ENCODE measurements at places on chromosomes 2 and 18. TPM values are rescaled to one million over a fixed set of nuclear protein-coding genes. Genes with fewer than 3 reads are reported as not detected.

DNA sequence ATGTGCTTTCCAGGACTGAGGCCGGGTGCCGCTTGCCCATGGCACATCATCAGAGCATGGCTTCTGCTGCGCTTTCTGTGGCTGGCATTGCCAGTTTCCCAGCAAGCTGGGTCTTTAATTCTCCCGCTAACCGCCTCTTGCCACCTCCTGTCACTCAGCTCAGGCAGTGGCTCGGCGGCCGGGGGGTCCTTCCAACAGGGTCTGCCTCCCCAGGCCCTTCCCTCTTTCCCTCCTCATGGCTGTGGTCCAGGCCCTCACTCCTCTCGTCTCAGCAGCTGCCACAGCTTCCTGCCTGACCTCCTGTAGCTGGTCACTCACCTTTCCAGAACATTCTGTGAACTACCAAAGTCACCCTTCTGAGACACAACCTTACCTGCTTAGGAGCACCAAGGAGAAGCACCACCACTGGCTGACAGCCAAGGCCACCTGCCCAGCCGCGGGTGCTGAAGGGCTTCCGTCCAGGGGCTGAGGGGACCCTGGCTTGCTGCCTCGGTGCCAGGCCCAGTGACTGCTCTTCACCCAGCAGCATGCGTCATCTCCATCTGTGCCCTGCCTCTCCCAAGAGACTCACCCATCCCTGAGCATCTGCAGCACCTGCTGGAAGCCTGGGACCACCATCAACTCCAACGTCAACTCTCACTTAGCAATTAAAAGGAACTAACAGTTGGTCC lies 22.6 kb downstream of the CHMP1B start:
- DNase-seq, result no peak

TEX44 gene
- not detected for total RNA-seq

DNA sequence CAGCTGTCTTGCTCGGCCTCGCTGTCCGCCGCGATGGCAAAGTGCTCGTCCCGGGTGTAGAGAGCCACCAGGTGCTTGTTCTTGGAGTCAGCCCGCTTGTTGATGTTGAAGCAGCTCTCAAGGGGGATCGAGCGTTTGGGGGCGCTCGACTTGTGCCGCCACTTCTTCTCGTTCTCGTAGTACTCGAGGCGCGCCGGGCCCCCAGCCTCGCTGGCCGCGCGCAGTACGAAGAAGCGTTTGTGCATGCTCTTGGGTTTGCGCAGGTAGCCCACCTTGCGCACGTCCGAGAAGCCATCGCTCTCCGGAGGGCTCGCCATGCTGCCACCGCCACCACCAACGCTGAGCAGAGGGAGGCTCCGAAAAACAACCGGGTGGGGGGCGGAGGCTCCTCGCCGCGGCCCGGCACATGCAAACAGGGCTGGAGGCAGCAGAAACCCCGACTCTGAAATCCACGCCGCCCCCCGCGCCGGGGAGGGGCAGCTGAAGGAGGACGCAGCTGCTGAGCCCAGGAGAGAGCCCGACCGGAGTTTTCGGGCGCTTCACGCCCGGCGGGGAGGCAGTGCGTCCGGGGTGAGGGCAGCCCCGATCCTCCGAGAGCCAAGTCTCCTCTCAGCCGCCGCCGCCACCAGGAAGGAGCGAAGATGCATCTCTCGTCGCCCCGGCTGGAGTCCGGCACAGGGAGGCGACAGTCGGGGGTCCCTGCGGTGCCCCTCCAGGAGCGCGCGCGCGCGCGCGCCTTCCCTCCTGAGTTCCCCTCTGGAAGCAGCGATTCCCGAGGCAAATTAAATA lies 1.0 kb downstream of the IRS1 start:
- peak; percentile 66 for DNase-seq

- DNase-seq, result no peak
Observed at GRCh38 chr18:2526329-2526728, 45.0 kb downstream of the METTL4 start.

DNA sequence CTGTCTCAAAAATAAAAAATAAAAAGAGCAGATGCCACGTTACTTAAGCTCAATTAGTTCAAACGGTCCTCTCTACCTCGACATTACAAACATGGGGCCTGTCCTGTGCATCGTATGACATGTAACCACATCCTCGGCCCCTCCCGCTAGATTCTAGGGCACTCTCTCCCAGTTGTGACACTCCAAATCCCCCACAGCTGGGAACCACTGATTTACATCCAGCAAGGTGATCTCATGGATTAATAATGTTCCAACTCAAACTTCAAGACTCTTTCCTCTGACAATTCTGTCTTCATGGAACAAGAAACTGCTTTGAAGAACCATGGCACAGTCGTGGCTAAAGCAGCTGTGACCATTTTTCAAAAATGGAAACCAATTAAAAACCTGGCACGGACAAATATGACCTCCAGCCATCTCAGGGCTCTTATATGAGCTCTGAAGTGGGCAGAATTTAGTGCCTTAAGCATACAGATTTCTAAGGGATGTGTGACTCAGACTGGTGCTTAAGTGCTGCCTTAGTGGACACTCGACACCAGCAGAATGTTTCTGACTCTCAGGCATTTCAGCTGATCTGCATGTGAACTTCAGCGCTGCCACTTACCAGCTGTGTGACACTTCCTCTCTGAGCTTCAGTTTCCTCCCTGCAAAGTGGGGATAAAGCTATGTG lies 31.7 kb upstream of the ASAP2 start:
- peak; percentile 94 for DNase-seq

- no peak for DNase-seq
Observed at GRCh38 chr2:20617081-20617575, 33.8 kb downstream of the HS1BP3 start.

- DNase-seq, result no peak
Observed at GRCh38 chr2:226891780-226892590, 56.1 kb downstream of the RHBDD1 start.

GRCh38 chr18:31619291-31619690 lies 27.6 kb downstream of the TTR start:
- peak; percentile 15 for DNase-seq

GRCh38 chr2:20611077-20611843 lies 39.6 kb downstream of the HS1BP3 start:
- peak; percentile 86 for DNase-seq

- no peak for DNase-seq
Observed at GRCh38 chr2:110838657-110839384, 106.4 kb downstream of the ACOXL start.

DNA sequence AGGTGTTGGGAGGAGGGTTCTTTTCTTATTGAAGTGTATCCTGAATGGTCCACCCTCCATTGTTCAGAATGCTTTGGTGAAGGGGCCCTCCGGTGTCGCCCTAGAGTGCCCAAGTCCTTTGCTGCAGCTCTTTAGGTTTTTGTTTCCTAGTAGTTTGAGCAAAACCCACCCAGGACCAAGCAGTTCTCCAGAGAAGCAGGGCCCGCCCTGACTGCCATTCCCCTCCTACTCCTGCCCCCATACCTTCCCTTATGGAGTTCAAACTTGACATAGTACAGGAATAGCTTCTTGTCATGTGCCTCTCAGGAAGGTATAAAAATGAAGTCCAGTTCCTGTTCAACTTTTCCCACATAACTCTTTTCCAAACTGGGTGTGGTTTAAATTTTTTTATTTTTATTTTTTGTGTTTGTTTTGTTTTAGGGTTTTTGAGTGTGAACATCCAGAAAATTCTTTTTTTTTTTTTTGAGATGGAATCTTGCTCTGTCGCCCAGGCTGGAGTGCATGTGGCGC lies 5.6 kb downstream of the MERTK start:
- no peak for DNase-seq

DNA sequence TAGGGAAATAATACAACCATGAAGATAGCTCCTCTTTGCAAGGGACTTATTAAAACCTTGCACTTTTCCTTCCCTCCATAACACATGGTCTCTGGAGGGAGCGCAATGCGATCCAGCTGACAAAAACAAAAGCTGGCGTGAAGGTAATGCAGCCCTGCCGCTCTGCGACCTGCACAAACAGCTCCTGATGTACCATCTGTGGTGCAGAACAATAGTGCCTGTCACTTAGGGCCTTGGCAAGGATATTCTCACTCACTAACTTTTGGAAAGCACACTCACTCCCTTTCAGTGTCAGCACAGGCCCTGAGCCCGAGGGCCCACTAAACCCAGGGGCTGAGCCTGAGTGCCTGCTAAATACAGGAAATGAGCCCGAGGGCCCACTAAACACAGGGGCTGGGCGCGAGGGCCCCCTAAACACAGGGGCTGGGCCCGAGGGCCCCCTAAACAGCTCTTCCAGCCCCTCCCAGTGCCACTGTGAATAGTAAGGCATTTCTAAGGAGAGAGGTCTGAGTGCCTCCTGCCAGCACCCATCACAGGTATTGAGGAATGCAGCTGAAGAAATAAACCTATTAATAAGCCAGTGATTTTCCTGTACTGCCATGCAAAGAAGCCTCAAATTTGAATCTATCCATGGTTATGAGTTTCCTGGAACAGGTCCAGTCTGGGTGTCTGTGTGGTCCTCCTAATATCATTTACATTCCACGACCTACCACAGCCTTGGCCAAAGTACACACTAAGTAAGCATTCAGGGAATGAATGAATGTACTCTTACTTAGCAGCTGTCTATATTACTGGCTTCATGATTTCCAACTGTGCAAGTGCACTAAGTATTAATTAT lies 9.3 kb downstream of the L3MBTL4 start:
- DNase-seq, result no peak

DNA sequence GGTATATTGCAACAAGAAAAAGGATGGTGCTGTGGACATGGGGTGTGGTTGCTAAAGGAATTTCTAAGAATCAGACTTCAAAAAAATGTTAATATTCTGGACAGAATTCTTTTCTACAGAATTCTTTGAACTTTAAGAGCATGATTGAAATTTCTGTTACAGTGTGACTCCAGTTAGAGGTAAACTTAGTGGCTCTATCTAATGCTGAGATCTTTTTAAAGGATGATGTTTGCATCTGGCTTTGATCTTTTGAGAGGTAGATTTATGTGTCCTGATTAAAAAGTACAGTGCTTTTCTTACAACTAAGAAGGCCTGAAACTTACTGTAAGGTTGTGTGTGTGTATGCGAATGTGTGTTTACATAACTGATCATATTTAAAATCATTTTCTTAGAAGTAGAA lies 25.4 kb downstream of the NCK2 start:
- DNase-seq, result no peak

GRCh38 chr2:204359076-204359475 lies 186.2 kb upstream of the PARD3B start:
- no peak for DNase-seq

DNA sequence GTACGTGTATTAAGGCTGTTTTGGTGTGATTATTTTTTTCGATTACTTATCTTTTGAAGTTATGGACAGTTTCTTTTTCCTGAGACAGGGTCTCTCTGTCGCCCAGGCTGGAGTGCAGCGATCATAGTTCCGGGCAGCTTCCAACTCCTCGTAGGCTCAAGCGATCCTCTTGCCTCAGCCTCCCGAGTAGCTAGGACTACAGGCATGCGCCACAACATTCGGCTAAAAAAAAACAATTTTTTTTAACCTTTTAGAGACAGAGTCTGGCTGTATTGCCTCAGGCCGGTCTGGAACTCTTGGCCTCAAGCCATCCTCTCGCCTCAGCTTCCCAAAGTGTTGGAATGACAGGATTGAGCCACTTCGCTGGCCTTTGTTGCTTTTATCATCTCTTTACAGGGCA lies 945 bp downstream of the HAT1 start:
- DNase-seq, result peak; percentile 45

TBR1 gene
- 0.13 TPM for total RNA-seq

- no peak for DNase-seq
Observed at GRCh38 chr2:28767337-28767736, 15.7 kb downstream of the PPP1CB start.

DNA sequence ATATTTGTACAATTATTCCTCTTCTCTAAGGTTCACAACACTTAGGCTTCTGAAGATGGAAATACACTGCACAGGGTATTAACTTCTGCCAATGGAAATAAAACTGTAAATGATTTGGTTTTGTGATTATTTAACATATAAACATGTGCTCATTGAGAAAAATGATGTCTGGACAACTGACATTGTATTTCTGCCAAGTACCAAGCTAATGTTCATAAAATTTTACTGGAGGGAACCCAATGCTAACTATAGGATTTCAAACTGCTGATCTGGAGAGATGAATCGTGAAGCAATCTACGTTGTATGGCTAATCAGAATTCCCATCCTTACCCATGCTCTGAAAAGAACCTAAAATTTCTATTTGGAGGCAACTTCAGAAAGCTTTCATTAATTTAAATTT lies 279.7 kb downstream of the NRXN1 start:
- DNase-seq, result no peak

DNA sequence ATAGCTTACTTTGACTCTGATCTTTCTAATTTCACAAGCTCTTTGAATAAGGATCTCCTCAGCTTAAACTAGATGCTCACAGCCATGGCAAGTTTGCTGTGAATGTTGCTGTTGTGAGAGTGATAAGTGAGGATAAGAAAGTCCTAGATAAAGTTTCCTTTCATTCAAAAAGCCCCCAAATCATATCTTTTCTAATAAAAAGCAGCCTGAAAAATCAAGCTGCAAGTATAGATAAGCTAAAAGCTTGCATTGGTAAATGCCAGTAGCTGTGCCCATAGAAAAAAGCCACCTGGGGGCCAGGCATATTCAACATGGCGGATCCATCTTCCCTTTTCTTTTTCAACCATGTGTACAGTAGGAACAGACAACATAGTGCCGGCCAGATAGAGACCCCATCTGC lies 4.3 kb downstream of the NLRC4 start:
- no peak for DNase-seq

GRCh38 chr2:120053891-120054290 lies 41.0 kb downstream of the EPB41L5 start:
- peak; percentile 44 for DNase-seq

GRCh38 chr18:36589857-36590543 lies 238.8 kb downstream of the TPGS2 start:
- DNase-seq, result no peak

DNMT3A gene
- total RNA-seq, result 3.3 TPM

- no peak for DNase-seq
Observed at GRCh38 chr18:22783662-22784076, 149.5 kb upstream of the RBBP8 start.

SRD5A2 gene
- total RNA-seq, result not detected

DNA sequence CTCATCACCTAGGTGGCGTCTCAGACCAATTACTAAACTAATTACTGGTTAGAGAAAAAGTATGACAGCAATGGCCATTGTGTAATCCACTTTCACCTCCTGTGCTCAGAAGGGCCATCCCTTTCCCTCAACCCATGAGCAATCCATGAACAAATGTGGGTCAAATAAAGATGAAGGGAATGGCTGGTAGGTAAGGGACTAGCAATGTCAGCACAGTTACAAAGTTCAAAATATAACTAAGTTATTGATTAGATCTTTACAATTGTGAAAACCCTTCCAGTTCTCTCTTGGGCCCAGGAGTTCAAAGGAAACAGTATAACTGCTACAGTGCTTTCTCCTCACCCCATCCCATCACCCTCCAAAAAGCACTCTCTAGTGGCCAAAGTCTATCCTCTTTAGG lies 98.3 kb downstream of the DTNA start:
- DNase-seq, result no peak

- DNase-seq, result peak; percentile 66
Observed at GRCh38 chr2:226984750-226985582, 149.1 kb downstream of the RHBDD1 start.

TMEM178A gene
- total RNA-seq, result not detected

NYAP2 gene
- not detected for total RNA-seq

DNA sequence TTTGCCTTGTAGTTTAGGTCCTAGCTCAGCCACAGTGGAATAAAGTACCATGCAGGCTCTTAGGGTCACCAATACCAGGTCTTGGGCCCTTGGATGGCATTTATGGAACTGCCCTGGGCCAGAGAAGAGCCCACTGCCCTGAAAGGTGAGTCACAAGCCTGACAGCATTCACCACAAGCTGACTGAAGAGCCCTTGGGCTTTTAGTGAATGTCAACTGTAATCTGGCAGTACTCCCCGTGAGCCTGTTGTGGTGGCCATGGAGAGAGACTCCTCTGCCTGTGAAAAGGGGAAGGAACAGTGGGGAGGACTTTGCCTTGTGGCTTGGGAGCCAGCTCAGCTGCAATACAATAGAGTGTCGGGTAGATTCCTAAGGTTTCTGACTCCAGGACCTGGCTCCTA lies 1389.7 kb downstream of the DSC3 start:
- DNase-seq, result peak; percentile 13
